Activated effector memory CD4-positive, alpha-beta T cell treated with Interleukin-2 at 50 U/mL for 16 hours (primary cell): ENCODE measurements at places on chromosomes 6 and 20.

GRCh38 chr6:75326557-75327258 lies 42.1 kb upstream of the TMEM30A start:
- no peak for DNase-seq

- DNase-seq, result no peak
Measured at GRCh38 chr20:1835186-1836035, 59.8 kb upstream of the SIRPA start.

GRCh38 chr6:85115876-85116275 lies 334.0 kb upstream of the NT5E start:
- DNase-seq, result no peak

GRCh38 chr6:20861481-20861880 lies 327.2 kb downstream of the CDKAL1 start:
- DNase-seq, result no peak

GRCh38 chr6:85111481-85112011 lies 338.3 kb upstream of the NT5E start:
- no peak for DNase-seq

GRCh38 chr20:63268671-63269439 lies 3.8 kb upstream of the ARFGAP1 start:
- no peak for DNase-seq

- DNase-seq, result no peak
Measured at GRCh38 chr6:85390775-85391174, 59.1 kb upstream of the NT5E start.

GRCh38 chr6:135030056-135030473 lies 24.6 kb downstream of the HBS1L start:
- no peak for DNase-seq

DNA sequence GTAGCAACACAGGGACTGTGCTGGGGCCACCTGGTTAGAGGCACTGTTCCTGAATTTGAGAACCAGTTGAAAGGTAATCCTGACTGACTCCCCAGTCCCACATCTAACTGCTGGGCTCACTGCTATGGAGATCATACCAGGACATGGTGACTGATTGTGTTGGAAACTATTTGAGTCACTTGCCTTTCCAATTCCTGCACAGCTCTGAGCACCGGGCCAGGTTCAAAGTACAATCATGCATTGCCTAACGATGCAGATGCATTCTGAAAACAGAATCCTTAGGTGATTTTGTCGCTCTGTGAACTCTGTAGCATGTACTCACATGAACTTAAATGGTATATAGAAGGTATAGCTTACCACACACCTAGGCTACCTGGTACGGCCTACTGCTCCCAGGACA lies 215.3 kb downstream of the BMP7 start:
- no peak for DNase-seq

DNA sequence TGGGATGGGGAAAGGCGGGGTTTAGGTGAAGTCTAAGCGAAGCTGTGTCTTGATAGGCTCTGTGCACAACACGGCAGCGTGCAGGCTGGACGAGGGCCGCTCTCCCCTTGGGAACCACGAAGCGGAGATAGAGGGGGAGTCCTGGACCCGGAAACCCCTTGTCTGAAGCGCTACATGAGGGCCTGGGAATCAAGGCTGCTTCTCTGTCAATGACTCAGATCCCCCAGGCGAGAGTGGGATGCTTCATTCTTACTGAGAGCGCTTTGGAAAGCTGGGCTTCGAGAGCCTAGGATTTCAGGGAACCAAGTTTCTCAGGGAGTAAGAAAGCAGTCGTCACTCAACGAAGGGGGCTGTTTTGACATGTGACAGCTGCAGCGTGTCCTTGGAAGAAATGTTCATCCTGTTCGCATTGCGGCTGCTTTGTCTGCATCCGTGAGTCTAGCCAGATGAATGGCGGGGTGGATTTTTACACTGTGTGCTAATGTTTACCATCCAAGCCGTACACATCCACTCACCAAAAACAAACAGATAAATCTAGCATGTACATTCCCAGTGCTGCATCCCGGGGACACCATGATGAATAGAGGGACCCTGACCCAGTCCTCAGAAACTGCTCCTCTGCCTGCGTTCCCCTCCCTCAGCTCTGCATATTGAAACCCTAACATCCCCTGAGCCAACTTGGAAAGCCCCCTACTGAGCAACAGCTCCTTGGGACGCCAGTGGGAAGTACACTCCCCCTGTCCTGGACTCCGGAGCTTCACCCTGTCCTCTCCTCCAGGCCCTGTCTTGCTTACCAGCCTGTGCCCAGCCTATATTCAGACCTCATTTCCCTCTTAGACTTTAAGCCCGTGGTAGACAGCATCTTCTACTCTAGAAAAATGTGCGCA lies 24.5 kb upstream of the RTF2 start:
- no peak for DNase-seq

DNA sequence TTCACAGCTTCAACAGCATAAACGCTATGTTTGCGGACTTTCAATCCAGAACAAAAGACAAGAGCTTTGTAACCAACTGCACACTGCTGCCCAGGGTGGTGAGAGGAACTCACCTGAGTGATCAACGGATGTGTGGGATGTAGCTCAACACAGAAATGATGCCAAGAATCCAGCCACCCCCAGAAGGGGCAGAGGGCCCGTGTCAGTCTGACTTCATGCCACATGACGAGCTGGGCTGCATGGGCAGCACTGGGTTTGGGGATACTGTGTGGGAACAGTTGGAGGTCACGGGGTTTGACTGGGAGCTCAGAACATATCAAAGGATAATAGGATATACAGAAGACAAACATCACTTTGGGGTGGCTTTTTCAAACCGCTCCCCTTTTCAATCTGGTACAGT lies 79.4 kb upstream of the TRAF3IP2 start:
- no peak for DNase-seq

DNA sequence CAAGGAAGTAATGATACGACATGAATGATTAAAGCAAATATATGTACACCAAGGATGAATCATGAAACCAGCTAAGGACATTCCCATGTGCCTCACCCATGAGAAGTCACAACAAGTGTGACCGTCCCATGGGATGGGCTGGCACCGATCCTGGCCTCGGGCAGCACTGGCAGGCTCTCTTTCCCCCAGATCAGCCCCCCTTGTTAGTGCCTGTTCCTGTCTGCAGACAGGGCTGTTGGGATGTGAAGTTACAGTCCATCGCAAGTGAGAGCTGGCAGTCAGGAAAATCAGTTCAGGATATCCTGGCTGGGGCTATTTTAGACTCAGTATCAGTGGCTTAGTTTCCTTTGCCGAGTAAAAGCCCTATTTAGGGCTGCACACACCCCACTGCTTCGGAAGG lies 129.2 kb upstream of the SNX9 start:
- no peak for DNase-seq
